ENCODE measurements at places on chromosomes 7 and 10.

DNA sequence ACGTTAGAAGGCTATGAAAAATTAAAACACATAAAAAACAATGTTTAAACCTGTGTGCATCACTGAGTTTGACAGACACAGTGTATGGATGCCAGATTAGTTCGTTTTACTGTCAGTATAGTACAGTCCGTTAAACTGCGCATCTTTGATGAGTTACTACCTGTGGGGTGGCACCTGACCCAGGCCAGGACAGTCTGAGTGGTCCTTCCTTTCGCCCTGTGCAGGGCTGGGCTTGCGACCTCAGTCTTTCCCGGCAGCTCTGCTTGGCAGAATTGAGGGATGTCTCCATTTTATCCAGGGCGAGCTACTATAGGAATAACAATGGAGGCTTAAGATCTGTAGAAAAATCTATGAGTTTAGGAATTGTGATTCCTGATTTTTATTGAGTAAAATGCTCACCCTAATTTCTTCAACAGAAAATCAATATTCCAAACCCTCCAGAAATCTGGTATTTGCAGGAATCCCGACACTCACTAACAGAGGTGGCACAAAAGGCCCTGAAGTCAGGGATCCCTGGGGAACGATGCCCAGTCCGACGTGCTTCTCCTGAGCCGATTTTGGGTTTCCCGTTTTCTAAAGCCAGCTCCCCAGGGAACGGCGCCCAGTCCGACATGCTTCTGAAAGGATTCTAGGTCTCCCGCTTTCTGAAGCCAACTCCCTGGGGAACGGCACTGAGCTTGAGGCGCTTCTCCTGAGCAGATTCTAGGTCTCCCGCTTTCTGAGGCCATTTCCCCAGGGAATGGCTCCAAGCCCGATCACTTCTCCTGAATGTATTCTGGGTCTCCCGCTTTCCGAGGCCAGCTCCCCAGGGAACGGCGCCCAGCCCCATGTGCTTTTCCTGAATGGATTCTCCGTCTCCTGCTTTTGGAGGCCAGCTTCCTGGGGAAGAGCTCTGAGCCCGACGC is 377.6 kb downstream of the DNAJB6 start:
- no peak for DNase-seq

DNA sequence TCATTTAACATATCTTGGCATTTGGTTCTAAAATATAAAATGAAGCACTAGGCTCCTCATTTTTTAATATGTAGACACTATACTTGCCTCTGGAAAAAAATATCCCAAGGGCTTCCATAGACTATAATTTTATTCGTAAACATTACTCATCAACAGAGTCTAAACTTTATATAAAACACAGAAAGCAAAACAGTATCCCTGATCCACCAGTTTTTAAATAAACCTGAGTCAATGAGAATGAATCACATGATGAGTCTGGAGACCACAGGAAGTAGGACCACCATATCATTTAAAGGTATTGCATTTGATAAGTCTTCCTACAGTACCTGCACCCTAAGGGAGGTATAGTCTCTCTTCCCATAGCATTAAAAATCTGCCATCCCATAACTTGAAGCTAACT is 228.0 kb downstream of the DGKI start:
- DNase-seq = no peak

DNA sequence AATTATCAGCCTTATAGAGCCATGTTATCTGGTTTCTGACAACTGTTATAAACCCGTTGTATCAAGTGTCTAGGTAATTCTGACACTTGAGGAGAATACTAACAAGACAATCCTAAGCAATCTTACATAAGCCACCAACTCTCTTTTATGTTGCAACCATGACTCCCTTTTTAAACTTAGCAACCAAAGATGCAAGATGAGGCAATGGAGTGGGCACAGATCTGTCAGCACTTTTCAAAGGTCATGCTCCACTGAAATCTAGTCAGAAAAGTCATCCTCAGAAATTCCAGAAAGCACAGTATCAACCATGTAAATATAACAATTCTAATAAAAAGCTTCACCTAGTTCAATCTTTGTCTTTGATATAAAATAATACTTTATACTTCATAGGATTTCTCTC is 77.0 kb upstream of the SEMA3A start:
- no peak for DNase-seq

DNA sequence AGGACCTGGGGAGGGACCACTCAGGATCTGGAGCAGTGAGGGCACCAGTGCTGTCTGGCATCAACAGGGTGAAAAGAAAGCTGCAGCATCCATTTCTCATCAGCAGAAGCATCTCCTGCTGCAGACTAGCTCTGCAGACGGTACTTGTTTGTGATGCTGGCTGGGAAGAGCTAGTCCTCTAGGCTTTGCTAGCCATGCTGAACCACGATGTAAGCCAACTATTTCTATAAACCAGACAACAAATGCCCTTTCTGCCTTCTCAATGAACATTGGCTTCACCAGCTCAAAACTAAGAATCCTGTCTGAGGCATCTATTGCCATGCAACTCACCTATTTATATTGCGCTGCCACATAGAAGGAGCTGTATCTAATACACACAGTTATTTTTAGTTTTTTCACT is 65.6 kb downstream of the CTTNBP2 start:
- no peak for DNase-seq

- no peak for DNase-seq
Observed at GRCh38 chr10:18233775-18234174, 93.6 kb downstream of the CACNB2 start.

Data from NCI-H510A (cell line).